ENCODE measurements at places on chromosomes 1 and 21. TPM values are rescaled to one million over a fixed set of nuclear protein-coding genes. Genes with fewer than 3 reads are reported as not detected.

- H3K36me3 ChIP-seq = no peaks in the 10 kb centered on the region
- no peak for DNase-seq
- no peak overlapping the region for H3K4me3 ChIP-seq
- no peaks in the 10 kb centered on the region for H3K4me1 ChIP-seq
- no peak overlapping the region for H3K27ac ChIP-seq
Observed at GRCh38 chr21:44643741-44644310, 2.4 kb upstream of the KRTAP10-11 start.

DNA sequence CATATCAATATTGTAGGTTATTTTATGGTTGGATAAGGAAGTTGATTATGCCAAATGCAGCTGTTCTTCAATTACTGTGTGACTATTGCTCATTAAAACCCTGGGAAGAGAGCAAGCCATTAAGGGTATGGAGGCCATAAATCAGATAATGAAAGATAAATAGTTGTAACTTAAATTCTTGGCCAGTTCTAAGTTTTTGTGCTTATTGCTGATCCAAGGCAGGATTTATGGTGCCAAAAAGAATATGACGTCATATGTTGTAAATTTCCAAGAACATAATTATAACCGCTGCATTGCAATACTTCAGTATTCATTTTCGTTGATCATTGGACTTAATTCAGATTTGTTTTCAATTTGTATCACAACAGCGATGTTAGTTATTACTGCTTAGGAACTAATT is 211.6 kb downstream of the LRRC40 start:
- no peaks in the 10 kb centered on the region for H3K4me1 ChIP-seq
- DNase-seq = no peak
- no peaks in the 10 kb centered on the region for H3K36me3 ChIP-seq
- H3K27ac ChIP-seq = no peak overlapping the region
- H3K27me3 ChIP-seq = no peaks in the 10 kb centered on the region

- H3K4me1 ChIP-seq = peaks cover 11% of the 10 kb centered on the region
- no peak overlapping the region for H3K27ac ChIP-seq
- no peak overlapping the region for H3K4me3 ChIP-seq
- DNase-seq = no peak
- no peaks in the 10 kb centered on the region for H3K27me3 ChIP-seq
Observed at GRCh38 chr1:32868806-32869455, 1.8 kb downstream of the FNDC5 start.

TFF2 gene
- total RNA-seq = 1.1 TPM

IARS2 gene
- total RNA-seq = 106 TPM

OLIG2 gene
- not detected for total RNA-seq

Data from Panc1 (cell line).